ENCODE measurements at places on chromosomes 5 and 9.

- DNase-seq: no peak
Measured at GRCh38 chr5:98872674-98873073, 56.1 kb downstream of the CHD1 start.

DNA sequence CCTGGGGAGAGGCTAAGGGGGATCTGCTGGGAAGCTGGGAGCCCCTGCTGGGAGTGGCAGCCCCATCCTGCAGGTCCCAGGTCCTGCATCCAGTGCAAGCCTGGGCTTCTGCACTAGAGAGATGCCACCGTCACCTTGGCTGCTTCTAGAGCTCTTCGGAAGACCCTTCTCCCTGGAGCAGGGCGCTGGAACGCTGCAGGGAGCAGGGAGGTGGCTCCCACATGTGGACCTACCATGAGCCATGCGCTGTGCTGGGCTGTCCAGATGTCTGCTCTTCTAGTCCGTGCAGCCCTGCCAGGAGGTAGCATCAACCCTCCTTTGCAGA, 90.9 kb upstream of the PHYKPL start:
- no peak for DNase-seq

DNA sequence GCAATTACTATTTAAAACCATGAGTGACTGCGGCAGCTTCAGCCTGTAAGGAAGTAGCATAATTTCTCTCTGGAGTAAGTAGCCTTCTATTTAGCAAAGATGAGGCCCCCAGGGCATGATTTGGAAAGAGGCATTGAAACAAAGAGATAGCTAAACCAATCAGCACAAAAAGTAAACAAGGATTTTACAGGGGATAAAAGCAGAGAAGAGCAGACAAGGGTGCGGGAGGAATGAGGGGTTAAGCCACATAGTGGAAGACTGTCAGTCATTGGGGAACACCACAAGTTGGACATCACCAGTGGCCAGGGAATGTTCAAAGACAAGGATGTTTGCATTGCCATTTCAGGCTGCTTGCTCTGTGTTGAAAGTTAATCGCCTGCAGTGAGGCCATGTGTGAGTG, 24.0 kb upstream of the C5orf63 start:
- no peak for DNase-seq

GRCh38 chr5:56185768-56186311, 47.3 kb downstream of the ANKRD55 start:
- no peak for DNase-seq

- peak; percentile 51 for DNase-seq
Measured at GRCh38 chr9:129334105-129334935, 156.3 kb upstream of the IER5L start.

DNA sequence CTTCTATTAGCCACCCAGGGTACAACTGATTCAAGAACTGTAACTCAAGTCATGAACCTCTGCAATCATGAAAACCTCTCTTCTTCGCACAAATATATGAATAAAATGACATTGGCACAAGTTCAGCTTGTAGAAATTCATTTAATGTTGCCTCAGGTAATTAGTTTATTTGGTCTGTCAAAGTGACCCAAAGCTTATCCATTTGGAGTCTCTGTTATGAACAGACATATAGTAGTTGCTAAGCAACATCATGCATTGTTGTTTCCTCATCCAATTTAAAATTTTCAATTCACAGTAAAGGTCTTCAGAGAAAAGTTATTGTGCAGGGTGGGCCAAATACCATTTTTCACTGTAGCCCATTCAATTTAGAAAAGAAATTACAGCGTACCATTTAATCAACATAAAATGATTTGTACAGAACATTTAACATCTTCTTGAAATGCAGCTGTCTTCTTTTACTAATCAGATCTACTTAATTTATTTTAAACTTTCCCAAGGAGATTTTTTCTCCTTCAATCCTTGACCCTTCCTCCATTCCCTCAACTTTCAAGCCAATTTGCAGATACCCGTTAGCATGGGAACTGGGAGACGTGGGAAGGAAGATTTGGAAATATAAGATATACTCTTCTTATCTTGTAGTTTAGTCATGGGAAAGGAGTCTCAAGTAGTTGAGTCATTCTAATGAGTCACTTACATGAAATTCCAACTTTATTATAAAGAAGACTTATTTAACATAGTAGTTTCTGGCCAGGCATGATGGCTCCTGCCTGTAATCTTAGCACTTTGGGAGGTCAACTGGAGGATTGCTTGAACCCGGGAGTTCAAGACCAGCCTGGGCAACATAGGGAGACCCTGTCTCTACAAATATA, 231.3 kb downstream of the ATPSCKMT start:
- no peak for DNase-seq

- DNase-seq: no peak
Measured at GRCh38 chr9:15182101-15182551, 124.9 kb downstream of the TTC39B start.

DNA sequence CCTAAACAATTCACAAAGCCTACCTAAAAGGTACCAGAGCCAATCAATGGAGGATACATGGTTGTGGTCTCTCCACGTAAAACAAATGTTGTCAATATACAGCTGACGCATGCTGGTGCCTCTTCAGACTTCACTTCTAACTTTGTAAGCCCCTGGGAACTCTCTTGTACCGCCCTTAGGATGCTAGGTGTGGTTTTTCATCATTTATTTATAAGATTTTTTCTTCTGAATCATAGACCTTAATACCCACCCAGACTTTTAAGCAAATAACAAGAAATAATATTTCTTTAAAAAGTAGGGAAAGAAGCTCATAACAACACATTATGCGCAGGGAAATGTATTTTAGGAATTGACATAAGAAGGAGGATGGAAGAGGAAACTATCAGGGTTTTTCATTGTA, 33.0 kb downstream of the SSBP2 start:
- DNase-seq: no peak

GRCh38 chr9:126490871-126491567, 122.7 kb upstream of the LMX1B start:
- peak; percentile 69 for DNase-seq

- DNase-seq: no peak
Measured at GRCh38 chr9:112170968-112171367, 4.1 kb downstream of the SUSD1 start.

DNA sequence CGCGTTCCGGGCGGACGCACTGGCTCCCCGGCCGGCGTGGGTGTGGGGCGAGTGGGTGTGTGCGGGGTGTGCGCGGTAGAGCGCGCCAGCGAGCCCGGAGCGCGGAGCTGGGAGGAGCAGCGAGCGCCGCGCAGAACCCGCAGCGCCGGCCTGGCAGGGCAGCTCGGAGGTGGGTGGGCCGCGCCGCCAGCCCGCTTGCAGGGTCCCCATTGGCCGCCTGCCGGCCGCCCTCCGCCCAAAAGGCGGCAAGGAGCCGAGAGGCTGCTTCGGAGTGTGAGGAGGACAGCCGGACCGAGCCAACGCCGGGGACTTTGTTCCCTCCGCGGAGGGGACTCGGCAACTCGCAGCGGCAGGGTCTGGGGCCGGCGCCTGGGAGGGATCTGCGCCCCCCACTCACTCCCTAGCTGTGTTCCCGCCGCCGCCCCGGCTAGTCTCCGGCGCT, at the start of gene DAPK1:
TSS of gene DAPK1 (plus strand) at position 264 of the 442 bp plus-strand sequence. CDS start 1,211 bp downstream, outside the sequence.
- DNase-seq: no peak

DNA sequence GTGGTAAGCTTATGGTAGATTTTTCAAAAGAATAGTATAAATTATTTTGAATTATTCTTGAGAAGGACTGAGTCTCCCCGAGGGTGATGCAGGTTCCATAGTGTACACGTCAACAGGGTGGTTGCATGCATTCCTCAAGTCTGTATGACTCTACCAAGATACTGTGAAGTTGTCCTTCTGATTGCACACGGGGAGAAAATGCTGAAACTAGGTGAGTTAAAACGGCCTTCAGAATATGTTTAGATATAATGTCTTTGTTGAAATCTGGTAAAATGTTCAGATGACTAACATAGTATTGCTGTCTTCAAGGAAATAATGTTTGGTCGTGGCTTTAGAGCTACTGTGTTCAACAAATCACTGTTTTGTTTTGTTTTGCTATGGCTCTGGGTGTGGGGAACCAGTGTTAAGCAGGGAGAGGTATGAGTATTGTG, 22.4 kb upstream of the TNFAIP8 start:
- DNase-seq: no peak

GRCh38 chr5:14415698-14416074, 165.9 kb upstream of the OTULINL start:
- DNase-seq: no peak

DNA sequence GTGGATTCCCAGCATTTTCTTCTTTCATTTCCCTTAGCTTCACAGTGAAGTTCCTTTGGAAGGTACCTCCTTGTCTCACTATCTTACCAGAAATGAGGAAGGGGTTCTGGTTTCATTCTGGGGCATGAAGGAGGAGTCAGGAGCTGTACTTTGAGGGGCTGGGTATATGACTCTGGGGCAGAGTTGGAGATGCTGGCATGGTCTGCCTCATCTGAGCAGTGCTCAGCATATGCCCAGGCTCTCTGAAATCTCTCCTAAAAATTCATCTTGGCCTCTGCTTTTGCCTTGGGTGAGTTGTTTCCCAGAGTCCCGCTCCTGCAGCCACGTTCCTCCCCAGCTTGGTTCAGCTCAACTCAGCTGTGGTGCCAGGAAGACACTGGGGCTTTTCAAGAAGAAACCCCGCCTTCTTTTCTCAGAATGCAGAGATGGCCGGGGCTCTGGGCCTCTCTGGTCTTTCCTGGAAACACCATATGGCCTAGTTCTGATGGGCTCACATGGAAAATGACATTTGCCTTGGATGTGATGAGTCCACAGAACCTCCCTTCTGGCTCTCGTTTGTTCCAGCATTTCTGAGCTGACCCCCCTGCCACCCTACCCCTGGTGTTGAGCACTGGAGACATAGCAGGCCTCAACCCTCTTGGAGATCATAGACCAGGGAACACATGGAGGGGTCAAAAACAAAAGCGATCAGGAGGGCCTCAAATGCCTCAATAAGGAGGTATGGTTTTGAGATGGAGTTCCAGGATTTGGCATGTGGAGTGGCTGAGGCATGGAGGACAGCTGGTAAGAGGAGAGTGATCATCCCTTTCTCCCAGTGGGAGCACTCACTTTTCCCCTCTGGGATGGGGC, 12.0 kb upstream of the TGFBR1 start:
- DNase-seq: no peak

GRCh38 chr9:127279717-127280285, 15.2 kb downstream of the GARNL3 start:
- no peak for DNase-seq

DNA sequence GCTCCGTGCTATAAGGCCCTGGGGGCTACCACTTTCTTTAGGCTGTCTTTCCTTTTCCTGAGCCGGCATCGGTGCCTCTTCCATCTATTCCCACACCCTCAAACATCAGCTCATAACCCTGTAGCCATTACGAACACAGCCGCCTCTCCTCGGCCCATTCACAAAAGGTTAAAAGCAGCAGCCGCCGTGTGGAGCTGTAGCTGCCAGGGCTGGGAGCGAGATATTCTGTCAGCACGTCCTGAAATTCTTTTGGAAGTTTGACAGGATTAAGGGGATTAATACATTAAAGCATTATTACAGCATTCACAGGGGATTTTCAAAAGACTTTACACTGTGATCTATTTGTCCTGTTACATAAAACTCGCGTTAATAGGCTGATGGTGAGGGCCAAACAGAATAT, 428.2 kb downstream of the CDK5RAP2 start:
- DNase-seq: peak; percentile 19

GRCh38 chr5:160268121-160268520, 38.8 kb downstream of the FABP6 start:
- DNase-seq: no peak

DNA sequence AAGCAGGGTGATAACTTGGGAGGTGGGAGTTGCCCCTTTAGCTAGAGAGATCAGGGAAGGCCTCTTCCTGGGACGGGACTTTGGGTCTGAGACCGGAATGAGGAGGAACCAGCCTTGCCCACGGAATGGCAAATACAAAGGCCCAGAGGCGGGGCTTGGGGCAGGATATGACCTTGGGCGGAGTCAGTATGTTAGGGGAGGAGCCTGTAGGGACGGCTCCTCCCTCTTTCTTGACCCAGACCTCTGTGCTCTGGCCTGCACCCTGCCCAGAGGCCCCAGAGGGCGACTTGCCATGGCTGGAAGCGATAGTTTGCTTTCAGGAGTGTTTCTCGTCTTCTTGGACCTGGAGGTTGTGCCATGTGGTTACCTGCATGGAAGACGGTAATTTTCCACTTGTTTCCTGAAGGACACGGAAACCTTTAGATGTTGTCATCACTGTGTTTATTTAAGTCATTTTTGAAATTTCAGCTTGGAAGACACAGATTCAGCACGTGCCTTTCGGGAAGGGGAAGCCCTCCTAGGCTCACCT, 85.6 kb downstream of the DAB2IP start:
- no peak for DNase-seq

GRCh38 chr5:82624062-82624461, 345.9 kb upstream of the RPS23 start:
- no peak for DNase-seq

- DNase-seq: no peak
Measured at GRCh38 chr9:71106992-71107391, 14.4 kb downstream of the TRPM3 start.

DNA sequence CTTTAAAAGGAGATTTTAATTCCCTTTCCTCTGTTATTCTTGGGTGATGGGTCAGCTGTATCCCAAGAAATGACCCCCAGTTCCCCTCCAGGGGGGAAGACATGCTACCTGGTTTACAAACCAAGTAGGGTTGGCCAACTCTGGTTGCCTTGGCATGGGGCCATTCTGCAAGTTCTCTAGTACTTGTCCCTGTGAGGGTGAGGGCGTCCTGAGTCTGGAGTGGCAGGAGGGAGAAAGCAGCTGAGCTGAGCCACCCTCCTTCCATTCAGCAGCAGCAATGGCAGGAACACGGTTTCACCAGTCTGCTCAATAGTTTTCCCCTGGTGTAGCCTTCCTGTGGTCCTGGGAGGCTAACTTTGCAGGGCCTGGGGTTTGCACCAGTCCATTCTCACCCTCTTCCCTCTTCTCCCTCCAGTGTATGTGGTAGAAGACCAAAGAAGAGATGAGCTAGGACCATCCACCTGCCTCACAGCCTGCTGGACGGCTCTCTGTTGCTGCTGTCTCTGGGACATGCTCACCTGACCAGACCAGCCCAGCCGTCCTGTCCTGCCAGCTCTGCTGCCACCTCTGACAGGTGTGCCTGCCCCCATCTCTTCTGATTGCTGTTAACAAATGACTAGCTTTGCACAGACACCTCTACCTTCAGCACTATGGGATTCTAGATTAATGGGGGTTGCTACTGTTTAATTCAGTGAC, 59.9 kb downstream of the PFDN1 start:
- no peak for DNase-seq

- DNase-seq: no peak
Measured at GRCh38 chr9:111961575-111961974, 65.0 kb downstream of the UGCG start.
